Smooth muscle cell of bladder (primary cell): ENCODE measurements at places on chromosomes 6 and 20. TPM values are rescaled to one million over a fixed set of nuclear protein-coding genes. Genes with fewer than 3 reads are reported as not detected.

The SLA2 gene
- not detected in 2 replicates for total RNA-seq

The PPP1R14C gene
- total RNA-seq, result 0.28 and 0.65 TPM in 2 replicates

The MPC1 gene
- total RNA-seq, result 19.3 and 24.6 TPM in 2 replicates

The GPX5 gene
- not detected in 2 replicates for total RNA-seq

The NMBR gene
- 0.09 TPM in 1 of 2 replicates, not detected in the other for total RNA-seq
